ENCODE measurements at places on chromosomes 12 and 14.

- DNase-seq = no peak
Observed at GRCh38 chr12:112236386-112236785, 111.0 kb downstream of the TRAFD1 start.

- DNase-seq = no peak
Observed at GRCh38 chr12:52233462-52234207, 592 bp downstream of the KRT7 start.

GRCh38 chr12:91355150-91356006 is 172.8 kb upstream of the DCN start:
- peak; percentile 58 for DNase-seq

- no peak for DNase-seq
Observed at GRCh38 chr12:49092086-49092815, 2.4 kb downstream of the DHH start.

- no peak for DNase-seq
Observed at GRCh38 chr12:55723516-55724225, 3.5 kb downstream of the RDH5 start.

GRCh38 chr12:108308395-108309085 is 30.6 kb downstream of the CMKLR1 start:
- DNase-seq = peak; percentile 94

GRCh38 chr14:48125654-48126053 is 450.2 kb upstream of the MDGA2 start:
- no peak for DNase-seq

GRCh38 chr12:56338308-56339157 is at the start of gene IL23A:
Gene IL23A (plus strand): TSS chr12:56338884. CDS start chr12:56339045, 161 bp downstream.
- no peak for DNase-seq

- DNase-seq = no peak
Observed at GRCh38 chr14:83611906-83612390, 1918.0 kb upstream of the FLRT2 start.

DNA sequence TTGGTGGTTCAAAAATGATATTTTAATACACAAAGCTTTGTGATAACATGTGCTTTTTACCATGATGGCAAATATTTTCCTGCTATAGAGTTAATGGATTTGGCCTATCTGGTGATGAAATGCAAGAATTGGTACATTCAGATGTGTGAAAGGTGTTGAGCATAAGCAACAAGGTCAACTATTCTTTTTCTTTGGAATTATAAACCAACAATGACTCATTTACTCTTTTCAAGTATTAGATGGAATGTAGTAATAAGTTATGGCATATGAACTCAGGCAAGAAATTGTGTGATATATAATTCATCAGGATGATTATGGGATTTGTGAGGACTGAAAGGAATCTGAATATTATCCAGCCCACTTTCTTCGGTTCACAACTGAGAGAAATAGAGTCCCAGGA is 471.4 kb downstream of the ETNK1 start:
- DNase-seq = no peak

- no peak for DNase-seq
Observed at GRCh38 chr14:81521356-81521755, 12.3 kb downstream of the SEL1L start.

- no peak for DNase-seq
Observed at GRCh38 chr14:22650046-22650739, 6.0 kb upstream of the OR6J1 start.

- no peak for DNase-seq
Observed at GRCh38 chr12:67370979-67371378, 101.8 kb downstream of the CAND1 start.

DNA sequence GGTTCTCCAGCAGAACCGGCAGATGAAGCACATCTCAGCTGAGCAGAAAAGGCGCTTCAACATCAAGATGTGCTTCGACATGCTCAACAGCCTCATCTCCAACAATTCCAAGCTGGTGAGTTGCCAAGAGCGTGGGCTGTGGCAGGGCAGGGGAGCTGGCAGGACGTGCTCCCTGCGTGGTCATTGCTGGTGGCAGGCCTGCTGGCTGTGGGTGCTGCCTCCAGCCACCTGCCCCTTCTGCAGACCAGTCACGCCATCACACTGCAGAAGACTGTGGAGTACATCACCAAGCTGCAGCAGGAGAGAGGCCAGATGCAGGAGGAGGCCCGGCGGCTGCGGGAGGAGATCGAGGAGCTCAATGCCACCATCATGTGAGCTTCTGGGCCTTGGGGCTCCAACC is 35.8 kb downstream of the IL31 start:
- DNase-seq = no peak

GRCh38 chr12:126055521-126055920 is 990.3 kb downstream of the AACS start:
- peak; percentile 74 for DNase-seq

DNA sequence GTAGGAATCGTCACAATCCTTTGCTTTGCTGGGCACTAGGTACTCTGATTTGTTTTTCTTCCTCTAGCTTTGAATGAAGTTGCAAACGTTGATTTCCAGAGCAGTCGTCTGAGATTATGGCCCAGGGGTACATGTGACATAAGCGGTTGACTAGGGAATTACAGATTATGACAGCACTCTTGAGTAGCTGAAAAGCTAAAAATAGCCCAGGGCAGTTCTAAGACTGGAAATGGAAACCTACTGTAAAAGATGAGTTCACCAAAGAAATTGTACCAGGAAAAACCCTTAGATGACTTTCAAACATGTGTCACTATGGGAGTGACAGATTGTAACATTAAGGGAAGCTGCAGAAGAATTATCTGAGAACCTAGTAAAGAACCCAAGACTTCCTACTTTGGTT is 108.5 kb downstream of the ANO6 start:
- DNase-seq = no peak

GRCh38 chr12:90250042-90250441 is 541.4 kb upstream of the ATP2B1 start:
- DNase-seq = no peak

DNA sequence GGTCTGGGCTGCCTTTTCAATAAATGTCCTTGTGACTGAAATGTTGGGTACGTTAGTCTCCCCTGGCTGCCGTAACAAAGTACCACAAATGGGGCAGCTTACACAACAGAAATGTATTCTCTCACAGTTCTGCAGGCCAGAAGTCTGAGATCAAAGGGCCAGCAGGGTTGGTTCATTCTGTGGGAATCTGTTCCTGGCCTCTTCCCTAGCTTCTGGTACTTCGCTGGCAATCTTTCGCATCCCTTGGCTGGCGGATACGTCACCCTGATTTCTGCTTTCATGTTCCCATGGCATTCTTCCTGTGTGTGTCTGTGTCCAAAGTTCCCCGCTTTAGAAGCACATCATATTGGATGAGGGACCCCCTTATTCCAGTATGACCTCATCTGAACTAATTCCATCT is 95.8 kb upstream of the NCOR2 start:
- no peak for DNase-seq
